DMS79 treated with DMSO at 0.1 percent for 48 hours (cell line): ENCODE measurements at places on chromosomes 7 and 10.

DNA sequence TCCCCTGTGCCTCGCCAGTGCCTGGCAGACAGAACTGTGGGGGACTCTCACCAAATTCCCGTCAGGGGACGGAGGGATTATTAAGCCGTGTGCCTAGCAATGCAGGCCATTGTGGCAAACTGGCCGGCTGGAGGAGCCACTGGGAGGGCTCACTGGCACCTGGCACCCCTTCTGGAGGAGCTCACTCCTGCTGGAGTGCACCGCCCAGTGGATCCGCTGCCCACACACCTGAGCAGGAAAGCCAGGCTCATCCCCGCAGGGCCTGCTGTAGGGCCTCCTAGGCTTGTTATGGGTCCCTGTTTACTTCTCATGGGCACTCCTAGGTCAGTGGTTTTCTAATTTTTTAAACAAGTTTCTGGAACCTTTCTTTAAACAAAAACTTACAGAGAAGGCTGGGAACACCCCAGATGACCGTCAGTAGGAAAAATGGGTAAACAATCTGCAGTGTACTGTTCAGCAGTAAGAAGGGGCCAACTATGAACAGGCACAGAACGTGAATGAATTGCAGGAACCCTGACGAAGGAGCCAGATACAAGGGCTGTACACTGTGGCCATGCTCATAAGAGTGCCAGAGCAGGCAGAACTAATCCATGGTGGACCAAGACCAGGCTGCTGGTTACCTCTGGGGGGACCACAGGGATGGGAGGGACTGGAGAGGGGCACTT, 64.8 kb downstream of the LANCL2 start:
- no peak for DNase-seq

DNA sequence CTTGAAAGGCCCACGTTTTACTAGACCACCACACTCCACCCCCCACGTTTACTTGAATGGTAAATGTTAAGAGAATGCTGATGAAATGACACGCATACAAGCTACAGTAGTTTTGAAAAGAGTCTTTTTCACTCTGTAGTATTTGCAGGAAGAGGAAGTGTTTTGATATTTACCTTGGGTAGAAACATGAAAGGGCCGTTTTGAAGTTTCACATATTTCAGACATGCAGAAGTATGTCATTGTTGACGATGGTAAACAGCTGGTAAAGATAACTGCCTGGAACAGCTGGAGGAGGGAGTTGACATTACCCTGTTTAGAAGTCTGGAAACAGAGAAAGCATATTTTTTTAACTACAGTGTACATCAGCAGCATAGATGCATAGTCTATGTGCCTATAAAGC, 160.7 kb downstream of the NXPH1 start:
- DNase-seq, result no peak

DNA sequence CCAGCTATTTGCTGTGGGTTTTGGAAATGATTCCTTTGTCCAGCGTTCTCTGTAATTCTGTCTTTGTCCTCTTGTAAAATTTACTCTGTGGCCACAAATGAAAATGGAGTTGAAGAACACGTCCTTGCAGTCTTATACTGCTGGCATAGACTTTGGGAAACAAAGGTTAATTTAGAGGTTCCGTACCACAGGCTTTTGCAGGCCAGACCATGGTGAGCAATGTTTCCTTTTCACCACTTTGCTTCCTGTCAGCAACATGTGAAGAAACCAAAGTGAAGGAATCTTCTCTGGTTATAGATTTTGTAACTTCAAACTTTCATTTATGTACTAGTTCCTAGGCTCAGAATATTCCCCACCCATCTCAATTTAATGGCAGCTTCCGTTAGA, 488.5 kb downstream of the MDFIC start:
- DNase-seq, result no peak

GRCh38 chr7:128881458-128882125, 18.9 kb downstream of the ATP6V1F start:
- no peak for DNase-seq

- DNase-seq, result no peak
Observed at GRCh38 chr10:50992356-50992901, 81.9 kb upstream of the PRKG1 start.

DNA sequence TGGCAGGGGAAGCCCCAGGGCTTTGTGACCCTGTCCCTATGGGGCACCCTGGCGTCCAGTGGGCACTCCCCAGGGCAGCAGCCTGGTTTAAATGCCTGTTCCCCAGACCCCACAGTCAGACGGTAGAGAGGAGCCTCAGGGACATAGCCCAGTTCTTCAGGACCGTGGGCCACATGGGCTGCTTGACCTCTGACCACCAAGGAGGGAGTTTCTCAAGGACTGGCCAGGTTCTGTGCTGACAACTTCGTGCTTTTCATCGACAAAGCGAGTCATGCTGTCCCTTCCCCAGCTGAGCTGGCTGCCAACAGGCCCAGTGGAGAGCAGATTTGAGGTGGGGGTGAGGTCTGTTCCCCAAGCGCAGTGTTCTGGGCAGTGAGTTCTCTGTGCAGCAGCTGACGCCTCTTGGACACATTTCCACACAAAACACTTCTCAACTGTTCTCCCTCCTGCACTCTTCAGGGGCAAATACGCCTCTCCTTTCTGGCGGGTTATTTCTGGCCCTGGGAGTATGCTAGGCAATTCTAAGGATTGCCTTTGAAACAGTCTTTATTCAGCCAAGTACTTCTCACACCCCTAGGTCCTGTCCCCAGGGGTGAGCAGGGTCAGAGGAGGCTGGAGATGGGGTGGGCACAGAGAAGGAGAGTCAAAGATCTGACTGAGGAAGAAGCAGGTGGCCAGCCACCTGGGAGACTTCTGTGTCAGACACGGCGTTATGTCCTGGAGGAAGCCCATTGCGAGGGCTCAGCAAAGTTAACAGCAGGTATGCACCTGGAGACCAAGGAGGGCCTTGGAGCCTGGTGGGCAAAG, 57.3 kb upstream of the CAMK2B start:
- no peak for DNase-seq

DNA sequence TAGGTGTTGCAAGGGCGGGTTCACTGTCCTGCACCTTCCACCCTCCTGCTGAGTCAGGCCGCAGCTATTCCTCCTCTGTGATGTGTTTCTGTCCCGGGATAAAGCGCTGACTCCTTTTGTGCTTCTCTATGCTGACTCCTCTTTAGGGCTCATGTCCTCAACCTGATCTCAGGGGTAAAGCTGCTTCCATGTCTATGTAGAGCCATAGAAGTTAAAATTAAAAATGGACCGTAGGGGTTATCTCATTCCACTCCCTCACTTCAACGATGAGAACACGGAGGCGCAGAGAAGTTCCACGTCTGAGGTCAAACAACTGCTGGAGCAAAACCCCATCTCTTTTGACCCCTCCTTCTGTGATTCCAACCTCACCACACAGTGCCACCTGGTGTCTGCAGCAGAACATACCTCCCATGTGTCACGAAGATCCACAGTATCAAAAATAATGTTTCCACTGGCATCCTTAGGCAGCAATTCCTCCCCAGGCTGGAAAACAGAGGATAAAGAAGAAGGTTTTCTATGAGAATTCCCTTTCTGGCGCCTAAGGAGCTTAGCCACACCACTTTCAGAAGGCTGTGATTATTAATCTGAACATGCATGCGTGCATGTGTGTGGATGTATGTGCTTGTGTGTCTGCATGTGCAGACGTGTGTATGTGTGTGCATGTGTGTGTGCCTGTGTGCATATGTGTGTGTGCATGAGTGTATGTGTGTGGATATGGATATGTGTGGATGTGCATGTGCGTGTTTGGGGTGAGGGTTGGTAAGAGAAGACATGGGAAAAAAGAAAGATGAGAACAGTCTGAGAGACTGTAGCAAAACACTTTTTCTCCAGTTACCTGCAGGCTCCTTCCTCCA, 81.2 kb upstream of the UCN3 start:
- no peak for DNase-seq

GRCh38 chr10:77461636-77462296, 175.8 kb downstream of the KCNMA1 start:
- DNase-seq, result no peak

DNA sequence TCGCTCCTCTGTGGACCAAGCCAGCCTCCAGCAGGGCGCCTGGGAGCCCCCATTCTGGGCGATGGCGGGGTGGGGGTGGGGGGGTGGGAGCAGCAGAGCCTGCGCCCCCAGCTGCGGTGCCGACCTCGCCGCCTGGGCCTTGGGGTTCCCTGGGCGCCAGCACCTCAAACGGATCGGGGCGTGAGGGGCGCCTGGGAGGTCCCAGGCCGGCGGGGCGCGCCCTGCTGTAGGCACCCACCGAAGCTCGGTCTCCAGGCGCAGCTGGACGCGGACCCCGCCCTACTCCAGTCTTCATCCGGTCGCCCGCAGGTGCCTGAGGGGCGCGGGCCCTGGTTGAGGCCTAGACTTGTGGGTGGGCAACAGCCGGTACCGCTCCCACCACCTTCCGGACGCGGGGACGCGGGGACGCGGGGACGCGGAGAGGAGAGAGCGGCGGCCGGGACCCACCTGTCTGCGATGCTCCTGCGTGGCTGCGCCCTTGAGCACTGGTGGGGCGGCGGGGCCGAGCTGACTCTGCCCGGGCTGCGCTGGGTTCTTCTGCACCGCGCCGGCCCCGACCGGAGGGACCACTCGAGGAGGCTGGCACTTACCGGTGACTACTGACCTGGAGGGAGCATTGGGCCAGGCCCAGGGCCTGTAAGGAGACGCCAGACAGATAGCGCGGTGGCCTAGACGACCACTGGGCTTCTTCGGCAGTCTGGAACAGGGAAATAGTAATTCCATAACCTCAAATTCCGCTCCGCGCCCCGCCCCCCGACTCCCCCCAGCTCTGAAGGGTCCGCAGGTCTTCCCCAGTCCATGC, 5.5 kb upstream of the KCP start:
- no peak for DNase-seq

- peak; percentile 60 for DNase-seq
Observed at GRCh38 chr7:108246227-108246837, 116.2 kb upstream of the LAMB4 start.

GRCh38 chr7:127485482-127485881, 93.0 kb upstream of the ZNF800 start:
- no peak for DNase-seq

DNA sequence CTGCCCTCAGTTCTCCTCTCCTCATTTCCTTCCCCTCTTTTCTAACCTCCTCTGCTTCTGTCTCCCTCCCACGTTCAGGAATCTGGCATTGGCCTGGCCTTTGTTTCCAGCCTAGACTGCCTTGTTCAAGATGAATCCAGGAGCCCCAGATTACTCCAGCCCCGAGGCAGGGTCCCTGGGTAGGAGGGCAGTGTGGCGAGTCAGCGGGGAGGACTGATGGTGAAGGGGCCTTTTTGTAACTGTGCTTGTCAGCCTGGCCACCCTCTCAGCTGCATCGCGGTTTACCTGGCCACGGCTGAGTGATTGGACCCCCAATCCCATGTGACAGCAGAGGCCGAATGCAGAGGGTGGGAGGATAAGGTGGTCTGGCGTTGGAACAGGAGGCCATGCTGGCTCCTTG, 96.1 kb upstream of the SHH start:
- DNase-seq, result no peak

DNA sequence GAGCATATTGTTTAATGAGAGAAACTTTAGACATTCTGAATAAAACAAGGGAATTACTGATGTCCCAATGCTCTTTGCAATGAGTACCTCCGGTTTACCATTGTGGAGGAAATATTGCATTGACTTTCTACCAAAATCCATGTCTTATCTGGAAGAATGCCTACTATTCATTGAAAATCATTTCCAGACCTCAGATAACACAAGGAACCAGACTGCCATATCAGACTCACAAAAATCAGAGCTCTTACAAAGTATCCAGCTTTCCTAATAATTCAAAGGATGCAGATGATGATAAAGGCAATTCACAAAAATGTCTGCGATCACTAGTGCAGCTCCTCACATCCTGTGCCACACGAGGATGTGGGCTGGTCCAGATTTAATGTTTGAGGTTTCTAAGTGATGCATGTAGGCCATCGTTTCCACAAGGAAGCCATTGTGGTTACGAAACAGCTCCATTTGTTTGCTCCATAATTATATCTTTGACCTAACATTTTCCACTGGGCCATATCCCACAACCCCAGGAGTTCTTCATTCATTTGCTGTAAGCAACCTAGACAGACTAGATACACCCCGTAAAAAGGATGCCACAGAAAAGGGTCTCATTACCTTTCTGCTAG, 831.1 kb upstream of the C7orf33 start:
- DNase-seq, result no peak

DNA sequence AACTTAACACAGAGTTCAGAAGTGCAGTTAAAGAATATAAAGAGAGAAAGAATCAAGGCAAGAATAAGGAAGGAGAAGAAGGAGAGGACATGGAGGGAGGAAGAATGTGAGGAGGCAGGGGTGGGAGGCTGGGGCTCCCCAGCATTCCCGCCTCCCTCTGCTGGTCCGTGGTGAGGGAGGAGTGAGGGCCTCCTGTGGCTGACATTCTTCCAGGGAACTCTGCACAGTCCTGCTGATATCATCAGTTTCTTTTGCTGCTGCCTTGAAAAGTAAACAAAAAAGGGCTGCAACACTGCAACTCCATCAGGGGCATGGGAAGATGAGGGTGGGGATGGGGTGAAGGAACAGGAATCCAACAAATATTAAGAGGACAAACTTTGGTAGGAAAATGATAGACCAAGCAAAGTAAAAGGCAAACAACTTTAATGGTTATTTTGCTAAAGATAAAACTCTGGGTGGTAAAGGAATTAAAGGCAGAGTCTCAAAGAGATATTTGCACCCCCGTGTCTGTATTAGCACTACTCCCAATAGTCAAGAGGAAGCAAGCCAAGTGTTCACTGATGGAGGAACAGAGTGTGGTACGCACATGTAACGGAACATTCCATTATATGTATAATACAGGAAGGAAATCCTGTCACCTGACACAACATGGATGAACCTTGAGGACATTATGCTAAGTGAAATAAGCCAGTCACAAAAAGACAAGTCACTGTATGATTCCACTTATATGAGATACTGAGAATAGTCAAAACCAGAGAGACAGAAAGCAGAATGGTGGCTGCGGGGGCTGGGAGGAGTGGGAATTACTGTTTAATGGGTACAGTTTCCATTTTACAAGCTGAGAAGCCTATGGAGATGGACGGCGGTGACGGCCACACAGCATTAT, 8.0 kb upstream of the SPOCK2 start:
- DNase-seq, result no peak

DNA sequence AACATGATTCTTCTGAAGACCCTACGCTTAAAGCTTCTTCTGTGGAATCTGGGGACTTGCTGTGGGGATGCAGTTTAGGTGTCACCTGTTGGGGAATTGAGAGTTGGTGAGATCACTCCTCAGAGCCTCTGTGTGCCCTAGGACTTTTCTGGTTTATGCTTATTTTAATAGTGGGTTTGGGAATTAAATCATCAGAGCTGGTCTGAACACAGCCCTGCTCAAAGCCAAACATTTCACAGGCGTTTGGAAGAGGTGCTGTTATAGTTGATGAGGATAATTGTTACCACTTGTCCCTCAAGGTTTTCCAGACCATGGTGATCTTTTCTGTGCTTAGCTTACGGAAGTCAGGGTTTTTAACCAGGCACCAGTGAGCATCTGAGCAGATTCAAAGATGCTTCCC, 106.1 kb downstream of the EBLN1 start:
- DNase-seq, result no peak
